ENCODE measurements at places on chromosomes 1 and 21.

DNA sequence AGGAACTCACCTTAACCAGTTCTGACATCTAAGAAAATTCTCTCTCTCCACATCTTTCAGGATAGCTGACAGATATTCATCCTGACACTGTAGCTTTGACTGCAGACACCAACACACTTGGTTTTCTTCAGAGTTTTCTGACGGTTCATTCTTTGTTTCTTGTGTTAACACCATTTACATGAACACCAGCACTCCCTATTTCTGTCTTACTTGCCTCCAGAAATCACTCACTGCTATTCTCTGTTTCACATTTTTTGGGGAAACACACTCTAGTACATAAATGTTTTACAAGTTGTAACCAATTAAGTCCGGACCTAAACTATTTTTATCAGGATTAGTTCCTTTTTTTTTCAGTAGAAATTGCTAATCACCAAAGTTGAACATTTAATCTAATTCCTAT, 15.4 kb downstream of the FLVCR1 start:
- DNase-seq, result no peak

DNA sequence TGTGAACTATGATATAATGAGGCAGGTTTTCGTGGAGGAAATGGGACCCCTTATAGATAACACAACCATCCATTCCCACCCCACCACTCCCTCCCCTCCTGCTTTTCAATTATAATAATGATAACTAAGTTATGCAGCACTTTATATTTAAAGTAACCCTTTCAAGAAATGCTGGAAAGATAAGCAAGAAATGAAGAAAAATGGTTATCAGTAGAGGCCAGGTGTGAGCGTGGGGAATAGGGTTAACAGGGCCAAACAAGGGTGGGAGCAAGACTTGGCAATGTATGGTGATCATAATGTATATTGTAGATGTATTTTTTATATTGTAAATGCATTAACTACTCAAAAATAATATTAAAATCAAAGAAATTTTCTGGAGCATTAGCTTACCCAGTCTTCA, 133.4 kb downstream of the PBX1 start:
- no peak for DNase-seq

DNA sequence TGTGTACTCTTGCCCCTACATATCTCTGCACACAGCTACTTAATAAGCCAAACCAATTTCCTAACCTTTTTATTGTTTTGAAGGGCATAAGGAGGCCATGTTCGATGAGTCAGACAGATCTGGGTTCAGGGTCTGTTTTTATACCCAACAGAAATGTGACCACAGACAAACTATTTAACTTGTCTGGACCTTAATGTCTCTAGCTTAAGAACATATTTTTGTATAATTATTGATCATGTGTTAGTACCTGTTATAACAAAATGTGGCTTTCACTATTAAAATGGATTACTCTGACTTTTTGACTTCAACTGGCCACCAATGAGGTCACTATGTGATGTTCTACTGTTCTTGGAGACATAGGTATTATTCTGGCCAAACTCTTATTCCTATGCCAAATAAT, 507.8 kb upstream of the USP24 start:
- DNase-seq, result no peak

- DNase-seq, result no peak
Measured at GRCh38 chr1:2857521-2857920, 56.0 kb upstream of the TTC34 start.

DNA sequence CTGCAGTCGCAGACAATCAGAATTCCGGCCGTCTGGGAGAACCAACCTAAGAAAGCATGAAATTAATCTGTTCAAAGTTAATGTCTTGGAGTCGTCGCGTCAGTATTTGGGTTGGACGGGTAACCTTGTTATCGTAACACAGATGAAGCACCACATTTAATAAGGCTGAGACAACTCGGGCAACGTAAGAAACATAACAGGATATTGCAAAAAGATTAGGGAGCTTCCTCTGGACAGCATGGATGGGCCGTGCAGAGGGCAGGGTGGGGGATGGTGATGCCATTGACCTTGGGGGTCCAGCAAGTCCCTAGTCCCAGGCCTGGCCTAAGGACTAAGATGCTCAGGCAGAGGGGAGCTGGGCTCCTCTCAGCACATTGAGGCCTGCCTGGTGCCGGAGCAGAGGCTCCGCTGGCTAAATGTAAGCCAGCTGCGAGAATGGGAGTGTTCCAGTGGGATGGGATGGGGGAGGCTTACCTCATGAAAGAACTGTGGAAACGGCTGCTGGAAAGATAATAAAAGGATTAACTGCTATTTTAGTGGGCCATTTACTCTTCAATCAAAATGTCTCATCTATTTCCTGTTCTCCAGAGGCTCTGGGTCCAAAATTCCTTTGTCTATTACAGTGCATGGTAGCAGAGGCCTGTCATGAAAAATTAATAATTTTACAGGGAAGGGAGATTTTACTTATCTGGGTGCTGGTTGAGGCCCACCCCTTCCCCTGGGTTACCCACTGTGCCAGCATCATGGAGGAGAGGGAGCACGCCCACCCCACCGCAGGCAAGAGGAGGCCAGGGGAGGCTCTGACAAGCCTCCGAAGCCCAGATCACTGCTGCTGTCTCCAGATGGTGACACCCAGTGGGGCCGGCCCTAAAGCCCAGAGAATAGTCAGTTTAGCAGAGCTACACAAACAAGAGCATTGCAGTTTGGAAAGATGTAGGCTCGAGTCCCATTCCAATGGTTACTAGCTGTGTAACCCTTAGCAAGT, 131.6 kb downstream of the DMRTB1 start:
- no peak for DNase-seq

- DNase-seq, result no peak
Measured at GRCh38 chr1:74205266-74205665, 7.2 kb downstream of the FPGT start.

GRCh38 chr1:2404142-2404889, 8.0 kb downstream of the PEX10 start:
- DNase-seq, result no peak

- peak; percentile 81 for DNase-seq
Measured at GRCh38 chr1:15950763-15951295, 25.1 kb downstream of the ZBTB17 start.

DNA sequence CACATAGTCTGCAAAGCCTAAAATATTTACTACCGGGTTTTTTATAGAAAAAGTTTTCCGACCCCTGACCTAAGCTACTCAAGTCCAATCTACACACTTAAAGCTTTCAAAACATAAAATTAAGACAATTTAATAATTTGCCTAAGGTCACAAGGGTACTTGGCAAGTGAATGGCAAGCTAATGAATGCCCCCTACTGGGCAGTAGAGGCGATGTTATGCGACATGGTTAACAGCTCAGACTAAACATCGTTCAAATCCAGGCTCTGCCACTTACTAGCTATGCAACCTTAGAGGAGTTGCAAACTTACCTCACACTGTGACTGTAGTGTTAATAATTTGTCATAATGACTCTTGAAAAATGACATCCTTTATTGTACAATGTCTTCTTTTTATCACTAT, 317.2 kb upstream of the NFIA start:
- DNase-seq, result no peak

DNA sequence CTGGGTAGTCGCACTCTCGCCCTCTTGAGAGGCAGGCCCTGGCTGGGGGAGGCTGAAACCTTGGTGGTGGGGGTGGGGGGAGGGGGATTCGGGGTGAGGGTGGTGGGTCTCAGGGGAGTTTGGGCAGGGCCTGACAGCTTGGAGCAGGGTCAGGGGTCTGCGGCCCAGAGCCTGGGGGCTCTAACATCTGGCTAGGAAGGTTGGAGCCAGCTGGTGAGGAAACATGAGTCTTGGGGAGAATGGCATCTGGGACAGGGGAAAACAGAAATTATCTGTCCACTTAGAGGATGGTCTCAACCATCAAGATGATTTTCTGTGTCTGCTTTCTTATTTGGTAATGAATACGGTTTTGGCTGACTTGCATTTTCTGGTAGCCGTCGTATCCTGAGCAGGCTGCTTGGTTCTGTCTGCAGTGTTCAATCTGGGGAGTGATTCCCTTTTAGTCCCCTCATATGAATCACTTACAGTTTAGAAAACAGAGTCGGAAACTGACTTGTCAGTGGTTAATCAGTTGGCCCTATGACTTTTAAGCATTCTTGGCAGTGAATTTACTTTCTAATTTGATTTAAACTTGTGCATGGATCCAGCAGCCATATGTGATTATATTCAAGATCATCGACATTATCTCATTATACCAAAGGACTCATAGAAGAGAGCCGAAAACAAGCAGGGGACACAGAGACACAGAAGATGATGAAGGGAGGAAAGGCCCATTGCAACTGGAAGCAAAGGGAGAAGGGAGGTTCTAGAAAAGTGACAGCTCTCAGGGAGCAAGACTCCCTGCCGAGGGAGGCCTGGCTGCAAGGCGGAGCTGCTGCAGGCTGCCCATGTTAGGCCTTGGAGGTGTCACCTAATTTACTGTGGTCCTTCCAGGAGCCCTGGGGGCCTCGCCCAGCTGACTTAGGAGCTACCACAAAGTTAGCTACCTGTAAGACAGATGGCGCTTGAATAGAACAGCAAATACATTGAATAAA, 237.6 kb downstream of the SDCCAG8 start:
- no peak for DNase-seq

GRCh38 chr21:42503711-42504110, 7.7 kb upstream of the RSPH1 start:
- no peak for DNase-seq

DNA sequence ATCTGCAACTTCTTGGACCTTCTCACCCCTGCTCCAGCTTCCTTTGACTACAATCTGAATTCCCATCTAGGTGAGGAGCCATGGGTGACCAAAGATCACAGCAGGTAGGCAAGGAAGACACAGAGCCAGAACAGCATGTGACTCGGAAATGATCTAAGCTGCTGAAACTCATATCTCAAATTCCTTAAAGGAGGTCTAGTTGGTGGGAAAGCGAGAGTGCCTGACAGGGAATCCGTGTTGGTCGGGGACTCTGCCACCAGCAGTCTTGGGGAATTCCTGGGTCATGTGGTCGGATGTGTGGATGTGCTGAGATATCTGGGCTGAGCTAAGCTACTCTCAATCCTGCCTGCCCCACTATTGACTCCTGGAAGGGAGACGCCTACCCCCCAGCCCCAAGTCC, 3.2 kb upstream of the NUAK2 start:
- no peak for DNase-seq

DNA sequence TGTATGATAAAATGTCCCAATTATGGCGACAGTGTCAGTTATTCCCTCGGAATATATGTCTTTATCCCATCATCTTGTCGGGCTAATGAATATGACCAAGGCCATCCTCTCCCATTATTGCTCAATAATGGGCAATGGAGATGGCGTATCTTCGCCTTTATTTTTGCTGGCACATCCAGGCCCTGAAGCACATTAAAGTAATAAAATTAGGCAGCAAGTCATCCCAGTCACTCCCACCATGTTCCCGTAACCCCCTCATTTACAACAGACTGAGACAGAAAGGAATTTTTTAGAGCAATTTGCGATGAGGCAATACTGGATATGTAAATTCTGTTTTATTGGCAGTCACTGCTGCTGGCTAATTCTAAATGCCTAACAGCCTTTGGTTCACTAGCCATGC, 35.3 kb downstream of the CLIC6 start:
- no peak for DNase-seq

DNA sequence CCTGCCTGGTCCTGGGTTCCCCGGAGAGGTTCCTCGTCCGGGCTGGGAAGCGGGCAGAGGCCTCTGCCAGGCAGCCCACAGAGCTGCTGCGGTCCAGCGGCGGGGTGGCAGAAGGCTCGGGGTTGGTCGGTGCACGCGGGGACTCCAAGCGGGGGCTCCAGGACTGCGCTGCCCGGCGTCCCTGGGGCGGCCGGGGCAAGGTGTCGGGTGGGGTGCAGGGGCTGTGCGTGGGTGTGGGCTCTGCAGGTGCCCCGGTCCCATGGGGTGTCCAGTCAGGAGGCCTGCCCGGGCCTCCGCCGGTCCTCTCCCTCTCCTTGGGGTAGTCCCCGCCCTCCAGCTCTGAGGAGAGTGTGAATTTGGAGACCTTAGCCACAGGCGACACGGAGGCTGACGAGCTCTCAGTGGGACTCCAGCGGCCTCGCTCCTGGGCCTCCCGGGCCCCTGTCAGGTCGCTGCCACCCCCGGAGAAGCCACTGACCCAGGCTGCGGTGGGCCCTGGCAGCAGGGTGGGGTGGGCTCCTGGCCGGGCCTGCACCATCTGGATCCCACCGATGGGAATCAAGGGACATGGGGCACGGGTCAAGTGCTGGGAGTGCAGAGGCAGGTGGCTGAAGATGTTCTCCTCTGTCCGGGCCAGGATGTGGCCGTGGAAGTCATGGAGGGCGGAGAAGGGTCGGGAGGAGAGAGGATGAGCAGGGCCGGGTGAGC, 26.2 kb upstream of the EDN2 start:
- no peak for DNase-seq

- no peak for DNase-seq
Measured at GRCh38 chr1:186869526-186870228, 40.9 kb downstream of the PLA2G4A start.

DNA sequence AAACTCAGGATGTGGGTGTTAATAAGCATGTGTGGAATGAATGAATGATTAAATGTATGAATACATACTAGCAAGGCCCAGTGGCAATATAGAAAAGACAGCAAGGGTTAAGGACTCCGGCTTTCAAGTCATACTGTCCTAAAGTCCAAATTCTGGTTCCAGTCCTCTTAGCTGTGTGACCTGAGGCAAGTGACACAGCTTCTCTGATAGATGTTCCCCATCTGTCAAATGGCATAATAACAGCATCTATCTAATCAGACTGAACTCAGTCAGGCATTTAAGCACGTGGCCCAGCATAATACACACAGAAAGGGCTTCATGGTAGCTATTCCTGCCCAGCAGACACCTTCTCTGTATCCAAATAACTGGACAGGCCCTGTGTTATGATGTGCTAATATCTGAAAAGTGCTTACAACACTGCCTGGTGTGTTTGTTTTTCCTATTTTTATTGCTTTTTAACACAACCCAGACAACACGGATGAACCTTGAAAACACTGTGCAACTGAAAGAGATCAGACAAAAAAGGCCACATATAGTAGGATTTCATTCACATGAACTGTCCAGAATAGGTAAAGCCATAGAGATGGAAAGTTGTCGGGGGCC, 12.4 kb downstream of the ASAP3 start:
- no peak for DNase-seq

DNA sequence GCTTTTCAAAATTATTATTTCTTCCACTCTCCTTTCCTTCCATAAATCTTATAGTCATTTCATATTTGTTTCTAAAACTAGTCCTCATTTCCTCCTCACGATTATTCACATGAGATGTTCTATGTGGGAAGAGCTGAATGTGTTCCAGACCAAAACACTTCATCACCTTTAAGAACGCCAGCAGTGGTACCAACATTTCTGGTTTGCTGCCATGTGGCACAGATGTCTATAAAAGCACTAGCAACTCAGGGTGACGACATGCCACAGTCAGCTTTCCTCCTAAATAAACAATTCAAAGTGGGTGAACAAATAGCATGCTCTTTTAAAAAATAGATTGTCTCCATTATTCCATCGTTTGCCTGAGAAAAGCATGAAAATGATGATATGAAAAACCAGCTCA, 1217.8 kb upstream of the ADGRL2 start:
- no peak for DNase-seq

GRCh38 chr1:63320022-63320721, 2.2 kb upstream of the FOXD3 start:
- DNase-seq, result no peak

- DNase-seq, result no peak
Measured at GRCh38 chr1:177909416-177909815, 60.4 kb downstream of the SEC16B start.

- no peak for DNase-seq
Measured at GRCh38 chr1:226420328-226420727, 12.4 kb upstream of the PARP1 start.
